ENCODE measurements at places on chromosomes 16 and 17.
A peak's percentile ranks its signal among the peaks of the same experiment; 100 is the strongest.

GRCh38 chr16:57711-58110, 4.1 kb downstream of the SNRNP25 start:
- no peak for DNase-seq

GRCh38 chr17:40551091-40551878, 14.0 kb downstream of the CCR7 start:
- no peak for DNase-seq

DNA sequence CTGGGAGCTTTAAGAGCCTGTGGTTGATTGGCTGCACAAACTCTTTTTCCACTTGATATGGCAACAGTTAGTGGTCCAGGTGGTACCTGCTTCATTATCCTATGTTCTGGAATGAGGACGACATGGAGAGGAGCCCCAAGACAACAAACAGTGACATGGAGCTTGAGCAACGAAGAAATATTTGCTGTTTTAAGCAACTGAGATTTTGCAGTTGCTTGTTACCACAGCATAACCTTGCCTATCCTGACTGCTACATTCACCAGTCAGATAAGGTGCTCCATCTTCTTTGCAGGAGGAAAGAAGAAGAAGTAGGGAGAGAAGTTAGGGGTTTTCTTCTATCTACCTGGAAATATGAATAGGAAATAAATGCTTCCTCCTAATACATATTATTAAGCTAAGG, 7.5 kb upstream of the ODF4 start:
- DNase-seq: no peak

DNA sequence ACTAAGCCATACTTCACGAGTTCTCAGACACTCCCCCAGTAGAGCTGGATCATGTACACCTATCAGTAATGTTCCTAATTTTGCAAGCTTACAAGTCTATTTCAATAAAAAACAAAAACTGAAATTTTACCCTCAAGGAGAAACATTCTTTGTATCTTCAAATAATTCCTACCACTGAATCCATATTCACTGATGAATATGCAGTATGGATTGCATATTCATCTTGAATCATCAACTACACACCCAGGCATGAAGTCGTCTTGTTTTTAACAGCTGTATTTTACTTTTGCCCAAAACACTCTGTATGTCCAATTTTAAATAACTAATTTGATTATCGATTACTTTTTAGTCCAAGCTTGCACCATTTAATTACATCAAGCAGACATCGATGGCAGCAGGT, 31.8 kb downstream of the ZDHHC7 start:
- no peak for DNase-seq

GRCh38 chr17:17131839-17132238, 74.3 kb downstream of the PLD6 start:
- DNase-seq: no peak

DNA sequence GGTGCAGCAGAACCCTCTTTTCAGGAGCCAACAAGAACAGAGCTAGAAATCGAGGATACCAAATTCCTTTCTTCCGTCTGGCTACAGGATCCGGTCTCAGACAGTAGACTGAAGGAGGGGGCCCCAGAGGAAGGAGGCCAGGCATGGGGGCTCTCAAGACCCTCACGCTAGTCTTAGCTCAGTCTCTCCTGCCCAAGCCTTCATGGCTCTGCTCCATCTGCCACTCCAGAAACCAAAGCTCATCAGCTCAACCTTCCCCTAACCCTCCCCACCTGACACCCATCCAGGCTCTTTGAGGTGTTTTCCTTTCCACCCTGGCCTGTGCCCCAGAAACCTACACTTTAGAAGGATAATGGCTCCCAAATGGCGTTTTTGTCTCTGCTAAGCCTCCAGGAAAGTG, 6.2 kb upstream of the TMEM92 start:
- DNase-seq: no peak

- no peak for DNase-seq
Measured at GRCh38 chr16:52697971-52698370, 151.0 kb upstream of the TOX3 start.

- peak; percentile 73 for DNase-seq
Measured at GRCh38 chr16:67155295-67156142, 4.2 kb downstream of the TRADD start.

DNA sequence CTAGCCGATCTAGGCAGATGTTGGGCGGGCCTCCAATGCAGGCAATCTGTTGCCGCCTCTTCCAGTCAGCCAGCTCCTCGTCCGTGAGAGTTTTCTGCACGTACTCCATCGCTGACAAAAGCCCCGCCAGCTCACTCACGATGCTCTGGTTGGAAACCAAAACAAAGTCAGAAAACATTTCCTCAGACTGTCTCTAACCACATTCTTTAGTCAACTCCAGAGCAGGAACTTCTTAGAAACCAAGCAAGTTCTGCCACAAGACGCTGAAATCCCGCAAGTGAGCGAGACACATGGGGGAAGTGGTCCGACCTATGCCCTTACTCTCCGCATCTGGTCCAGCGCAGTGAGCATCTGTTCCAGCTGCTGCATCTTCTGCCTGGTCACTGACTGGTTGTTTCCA, 49.1 kb downstream of the STAT5A start:
- DNase-seq: peak; percentile 38

- DNase-seq: no peak
Measured at GRCh38 chr17:50758989-50759544, 8.3 kb downstream of the ANKRD40CL start.

GRCh38 chr17:2215616-2216364, 87.8 kb downstream of the SMG6 start:
- peak; percentile 52 for DNase-seq

DNA sequence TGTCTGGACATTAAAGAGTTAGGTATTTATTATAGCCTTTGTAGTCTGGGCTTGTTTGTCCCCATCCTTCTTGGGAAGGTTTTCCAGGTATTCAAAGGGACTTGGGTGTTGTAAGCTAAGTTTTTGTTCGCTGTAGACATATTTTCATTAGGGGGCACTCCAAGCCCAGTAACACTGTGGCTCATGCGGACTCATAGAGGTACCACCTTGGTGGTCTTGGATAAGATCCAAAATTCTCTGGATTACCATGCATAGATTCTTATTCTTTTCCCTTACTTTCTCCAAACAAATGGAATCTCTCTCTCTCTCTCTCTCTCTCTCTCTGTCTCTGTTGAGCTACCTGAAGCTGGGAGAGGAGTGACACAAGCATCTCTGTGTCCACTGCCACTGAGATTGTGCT, 48.9 kb downstream of the ERCC4 start:
- DNase-seq: no peak

GRCh38 chr17:39547713-39548478, 59.8 kb downstream of the NEUROD2 start:
- DNase-seq: peak; percentile 56

GRCh38 chr16:86549076-86549892, 5.8 kb downstream of the MTHFSD start:
- DNase-seq: no peak

GRCh38 chr17:77045441-77046041, 95.2 kb upstream of the SEC14L1 start:
- no peak for DNase-seq

- DNase-seq: no peak
Measured at GRCh38 chr17:77359236-77359635, 218.5 kb downstream of the SEC14L1 start.

GRCh38 chr16:82301146-82301755, 131.2 kb upstream of the MPHOSPH6 start:
- DNase-seq: no peak

DNA sequence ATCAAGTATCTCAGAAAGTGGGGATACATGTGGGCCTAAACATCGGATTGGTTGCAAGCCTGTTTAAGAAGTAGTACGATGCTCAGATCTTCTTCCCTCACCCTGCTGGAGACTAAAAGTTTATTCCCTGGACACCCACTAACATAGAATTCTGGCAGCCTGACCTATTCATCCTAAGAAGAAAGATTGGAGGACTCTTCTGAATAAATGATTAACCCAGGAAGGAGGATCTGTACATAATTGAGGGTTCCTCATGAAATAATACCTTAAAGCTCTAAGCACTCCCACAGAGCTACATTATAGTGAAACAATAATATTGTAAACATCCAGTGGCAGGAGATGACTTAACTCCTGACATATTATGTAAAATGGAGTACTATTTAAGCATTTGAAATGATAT, 111.7 kb downstream of the NLK start:
- DNase-seq: no peak

DNA sequence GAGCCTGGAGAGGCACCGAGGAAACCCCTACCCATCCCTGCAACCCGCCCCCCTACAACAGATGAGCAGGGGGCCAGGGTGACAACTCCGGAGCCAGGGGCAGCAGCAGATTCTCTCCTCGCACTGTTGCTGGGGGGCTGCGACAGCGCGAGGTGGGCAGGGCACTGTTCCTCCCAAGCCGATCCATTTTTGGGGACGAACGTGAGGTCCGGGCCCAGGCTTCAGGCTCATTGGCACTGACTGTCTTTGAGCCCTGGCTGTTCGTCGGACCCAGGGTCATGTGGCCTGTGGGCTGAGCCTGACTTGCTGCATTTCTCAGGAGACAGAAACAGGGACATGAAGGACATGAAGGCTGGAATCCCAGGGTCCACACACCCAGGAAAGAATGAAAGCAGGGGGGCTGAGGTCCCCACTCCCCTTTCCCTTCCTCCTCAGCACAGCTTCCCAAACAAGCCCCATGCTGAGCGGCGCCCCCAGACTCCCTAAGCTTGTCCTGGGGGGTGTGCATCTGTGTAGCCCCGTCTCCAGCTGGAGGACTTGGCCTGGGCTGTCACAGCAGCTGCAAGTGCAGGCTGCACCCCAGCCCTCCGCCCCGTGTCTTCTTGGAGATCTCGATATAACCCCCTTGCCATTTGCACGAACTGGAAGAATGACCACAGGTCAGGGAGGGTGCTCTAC, 18.7 kb downstream of the CEP295NL start:
- no peak for DNase-seq

DNA sequence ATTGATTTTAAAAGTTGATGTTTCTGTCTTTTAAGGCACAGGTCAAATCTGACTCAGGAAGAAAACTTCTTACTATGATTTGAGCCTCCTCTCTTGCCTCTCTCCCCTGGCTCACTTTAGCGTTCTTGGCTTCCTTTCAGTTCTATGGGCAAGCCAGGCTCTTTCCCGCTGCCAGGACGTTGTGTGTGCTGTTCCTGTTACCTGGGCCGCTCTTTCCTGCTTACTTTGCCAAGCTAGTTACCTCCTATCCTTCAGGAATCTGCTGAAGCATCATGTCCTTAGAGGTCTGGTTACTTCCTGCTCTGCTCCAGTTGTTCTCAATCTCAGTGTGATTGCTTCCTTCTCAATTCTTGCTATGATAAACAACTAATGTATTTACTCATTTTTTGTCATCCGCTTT, 1108.5 kb upstream of the EEF2KMT start:
- no peak for DNase-seq

DNA sequence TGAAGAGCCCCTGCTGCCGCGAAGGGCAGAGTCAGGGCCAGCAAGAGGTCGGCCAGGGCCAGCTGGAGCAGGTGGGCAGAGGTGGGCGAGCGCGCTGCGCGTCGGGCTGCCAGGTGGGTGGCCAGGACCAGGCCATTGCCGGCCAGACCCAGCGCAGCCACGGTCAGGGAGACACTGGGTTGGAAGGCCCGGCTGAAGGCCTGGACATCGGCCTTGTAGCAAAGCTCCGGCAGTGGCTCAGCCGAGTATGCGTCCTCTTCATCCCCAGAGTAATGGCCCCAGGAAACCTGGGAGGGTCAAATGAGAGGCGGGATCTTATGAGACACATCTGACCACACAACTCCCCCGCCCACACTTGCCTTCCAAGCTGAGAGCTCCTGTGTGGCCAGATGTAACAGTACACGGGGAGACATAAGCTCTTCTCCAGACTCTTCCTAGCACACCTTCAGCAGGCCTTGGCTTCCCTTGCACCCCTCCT, 1.3 kb downstream of the CCR10 start:
- DNase-seq: no peak

GRCh38 chr17:42849451-42850181, 1.4 kb upstream of the AOC3 start:
- DNase-seq: no peak

GRCh38 chr16:51134876-51135275, 16.2 kb downstream of the SALL1 start:
- DNase-seq: no peak

- DNase-seq: no peak
Measured at GRCh38 chr16:9934723-9935508, 247.3 kb downstream of the GRIN2A start.

DNA sequence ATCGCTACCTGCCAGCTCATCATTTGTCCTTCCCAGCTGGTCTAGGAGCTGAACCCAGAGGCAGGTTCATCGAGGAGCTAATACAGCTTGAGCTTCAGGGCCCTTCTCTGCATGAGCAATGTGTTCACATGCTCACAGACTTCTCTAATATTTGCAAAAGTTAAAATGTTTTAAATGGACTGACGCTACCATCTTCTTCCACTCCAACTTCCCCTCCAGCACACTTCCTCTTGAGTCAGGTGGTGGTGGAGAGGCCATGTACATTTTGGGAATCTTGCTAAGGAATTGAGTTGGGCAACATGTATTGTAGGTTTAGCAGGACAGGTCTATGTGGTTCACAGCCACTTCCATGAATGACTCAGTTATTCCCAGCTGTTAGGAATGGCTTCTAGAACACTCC, 21.6 kb upstream of the RHOT1 start:
- DNase-seq: no peak

- DNase-seq: no peak
Measured at GRCh38 chr17:34781571-34782108, 179.6 kb downstream of the CCT6B start.
